Activated CD4-positive, alpha-beta T cell treated with anti-CD3 and anti-CD28 coated beads, Interleukin-2, Interleukin-4, amounts not matched to agents 100 ng/mL and 50 ng/mL, durations not matched to agents 16 hours and 8 hours (primary cell): ENCODE measurements at places on chromosomes 12 and 14.

DNA sequence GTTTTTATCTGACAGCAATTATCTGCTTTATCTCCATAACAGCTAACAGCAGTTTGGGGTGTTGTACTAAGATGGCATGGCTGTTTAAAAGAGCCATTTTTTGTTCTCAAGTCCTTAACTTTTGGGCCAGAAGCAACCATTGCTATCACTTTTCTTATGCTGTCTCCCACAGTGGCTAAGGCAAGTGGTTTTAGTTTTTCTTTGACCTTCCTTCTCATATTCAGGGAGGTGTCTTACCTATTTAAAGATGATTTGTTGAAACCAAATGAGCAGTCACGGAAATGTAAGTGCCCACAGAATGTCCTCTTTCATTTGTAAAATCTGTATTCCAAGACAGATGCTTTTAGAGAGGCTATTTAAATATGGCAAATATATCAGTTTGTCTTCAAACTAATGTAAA is 96.8 kb upstream of the USP15 start:
- no peak for DNase-seq

- DNase-seq: no peak
These were observed 536 bp upstream of the SLC35E3 start for GRCh38 chr12:68745376-68745903.

DNA sequence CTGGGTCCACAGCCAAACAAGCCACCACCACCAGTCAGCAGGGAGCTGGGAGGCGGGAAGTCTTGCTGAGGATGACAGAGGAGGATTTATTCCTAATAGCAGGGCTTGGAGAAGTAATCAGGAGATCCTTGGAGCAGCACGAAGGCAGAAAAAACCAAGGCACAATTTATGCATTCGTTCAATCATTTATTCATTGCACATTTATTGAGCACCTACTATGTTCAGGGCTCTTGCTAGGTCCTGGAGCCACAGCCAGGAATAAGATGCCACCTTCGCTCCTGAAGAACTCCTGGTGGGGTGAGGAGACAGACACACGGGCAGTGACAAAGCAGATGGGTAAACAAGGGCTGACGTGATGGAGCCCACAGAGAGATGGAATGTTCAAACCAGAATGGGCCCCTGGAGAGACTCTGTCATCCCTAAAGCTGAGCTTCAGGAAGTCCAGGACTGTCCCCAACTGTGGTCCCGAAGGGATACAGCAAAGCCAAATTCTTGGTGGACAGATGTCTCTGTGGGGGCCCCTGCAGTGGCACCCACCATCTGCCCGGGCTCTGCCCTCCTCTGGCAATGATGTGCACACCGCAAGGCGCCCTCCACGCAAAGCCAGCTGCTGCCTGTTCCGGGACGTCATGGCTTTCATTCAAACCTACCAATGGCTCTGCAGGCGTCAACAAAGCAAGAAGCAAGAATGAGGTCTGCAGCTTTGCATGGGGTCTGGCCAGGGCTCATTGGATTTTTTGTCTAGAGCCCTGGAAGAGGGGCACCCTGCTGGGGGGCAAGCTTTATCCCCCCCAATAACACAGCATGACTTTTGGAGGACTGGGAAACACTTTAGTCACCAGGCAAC is 3.0 kb upstream of the TESC start:
- no peak for DNase-seq

DNA sequence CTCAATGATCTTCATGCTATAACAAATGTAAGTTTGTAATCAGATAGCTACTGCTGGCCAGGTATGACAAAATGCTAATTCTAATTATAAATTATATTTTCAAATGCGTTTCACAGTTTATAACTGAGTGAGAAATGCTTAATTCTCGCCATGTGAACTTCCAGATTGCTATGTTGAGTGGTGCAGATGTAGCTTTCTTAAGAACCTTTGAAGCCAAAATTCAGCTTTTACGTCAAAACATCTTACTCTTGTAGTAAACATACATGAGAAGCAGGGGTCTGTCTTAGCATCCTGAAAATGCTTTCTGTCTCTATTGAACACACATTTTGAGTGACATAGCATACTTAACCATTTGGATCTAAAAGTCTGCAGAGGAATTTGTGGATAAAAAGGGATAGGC is 176.5 kb upstream of the PRICKLE1 start:
- no peak for DNase-seq

- no peak for DNase-seq
These were observed 363.8 kb downstream of the FUT8 start for GRCh38 chr14:65776193-65776852.

DNA sequence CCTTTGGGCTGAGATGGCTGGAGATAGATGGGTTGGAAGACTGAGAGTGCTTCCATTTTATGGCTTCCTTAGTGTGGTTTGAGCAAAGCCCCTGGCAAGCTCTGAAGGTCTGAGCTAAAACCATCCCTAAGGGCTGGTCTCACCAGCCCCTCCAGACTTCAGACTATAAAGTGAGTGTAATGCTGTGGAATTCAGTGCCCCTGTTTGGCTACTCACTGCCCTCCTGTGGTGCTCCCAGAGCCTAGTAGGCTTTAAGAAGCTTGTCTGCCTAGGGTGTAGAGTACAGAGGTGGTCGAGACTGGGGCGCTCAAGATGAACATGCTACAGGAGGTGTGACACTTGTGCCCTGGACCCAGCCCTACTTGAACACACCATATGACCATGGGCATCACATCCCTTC is 246.7 kb upstream of the FKBP4 start:
- DNase-seq: no peak

DNA sequence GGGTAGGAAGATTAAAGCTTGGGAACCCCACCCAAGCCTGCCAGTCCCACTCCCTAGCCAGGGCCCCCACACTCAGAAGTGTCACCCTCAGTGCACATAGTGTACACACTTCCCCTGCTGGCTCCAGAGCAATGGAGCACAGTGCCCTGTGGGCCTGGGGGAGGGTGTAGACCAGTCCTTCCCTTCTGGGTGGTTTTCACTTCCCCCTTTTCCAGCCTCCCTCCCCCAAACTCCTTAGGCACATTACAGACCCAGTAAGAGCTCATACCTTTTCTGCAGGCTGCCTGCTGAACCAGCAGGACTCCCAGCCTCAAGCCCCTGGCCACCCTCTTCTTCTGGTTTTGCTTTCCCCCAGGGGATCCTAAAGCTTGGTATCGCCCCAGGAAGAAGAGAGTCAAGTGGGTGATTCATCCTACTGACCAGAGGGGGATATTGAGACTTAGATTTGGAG is at the start of gene ZNF385A:
ZNF385A (minus strand) TSS at position 143 of the 451 bp plus-strand sequence. CDS start 219 bp downstream, outside the sequence.
- DNase-seq: no peak

DNA sequence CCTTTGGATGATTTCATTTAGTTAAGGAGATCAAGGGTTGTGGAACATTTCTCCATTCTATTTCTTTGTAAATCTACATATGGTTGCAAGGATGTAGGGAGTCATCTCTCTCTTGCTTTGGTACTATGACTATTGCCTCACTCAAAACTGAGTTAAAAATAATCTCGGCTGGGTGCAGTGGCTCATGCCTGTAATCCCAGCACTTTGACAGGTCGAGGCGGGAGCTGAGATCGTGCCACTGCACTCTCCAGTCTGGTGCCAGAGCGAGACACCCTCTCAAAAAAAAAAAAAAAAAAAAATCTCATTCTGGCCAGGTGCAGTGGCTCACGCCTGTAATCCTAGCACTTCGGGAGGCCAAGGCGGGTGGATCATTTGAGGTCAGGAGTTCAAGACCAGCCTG is 24.8 kb upstream of the PPM1H start:
- DNase-seq: no peak
